ENCODE measurements at places on chromosomes 7 and 10. TPM values are rescaled to one million over a fixed set of nuclear protein-coding genes. Genes with fewer than 3 reads are reported as not detected.

The ADRA2A gene
- 24.6 TPM for total RNA-seq

The GPC2 gene
- 44.3 TPM for total RNA-seq

The HMX2 gene
- not detected for total RNA-seq

The C10orf95 gene
- total RNA-seq: under 0.01 TPM

The ZNF438 gene
- 3.0 TPM for total RNA-seq

The TAS2R41 gene
- total RNA-seq: not detected

The ZP3 gene
- 0.49 TPM for total RNA-seq

The TMEM248 gene
- total RNA-seq: 36.6 TPM

The CDC14C gene
- total RNA-seq: not detected

The IFIT1B gene
- 0.49 TPM for total RNA-seq

The HK1 gene
- 86.8 TPM for total RNA-seq

The SPDYE16 gene
- total RNA-seq: 0.25 TPM

The TBX20 gene
- total RNA-seq: not detected

The COL13A1 gene
- total RNA-seq: 2.7 TPM

The ZNF25 gene
- total RNA-seq: 50.2 TPM

The PRKG1 gene
- total RNA-seq: 13.8 TPM

The OR13A1 gene
- not detected for total RNA-seq

The APBB1IP gene
- 0.98 TPM for total RNA-seq

The CLDN3 gene
- not detected for total RNA-seq

The GPR26 gene
- 4.2 TPM for total RNA-seq

The CUTC gene
- total RNA-seq: 7.1 TPM

The PPP1R17 gene
- total RNA-seq: 3.0 TPM

The UCN3 gene
- total RNA-seq: not detected

The ZNF365 gene
- 16.2 TPM for total RNA-seq

The PDZD8 gene
- total RNA-seq: 22.9 TPM

The AP1S1 gene
- 96.1 TPM for total RNA-seq

The FAM171A1 gene
- total RNA-seq: 30.7 TPM

The ARL3 gene
- 32.5 TPM for total RNA-seq

The LIPK gene
- total RNA-seq: not detected

The SEMA3A gene
- 29.5 TPM for total RNA-seq

The CELF2 gene
- total RNA-seq: 129 TPM

The CACNA2D1 gene
- 219 TPM for total RNA-seq

The ADAM22 gene
- 73.5 TPM for total RNA-seq

The TCERG1L gene
- 2.0 TPM for total RNA-seq

The PRSS37 gene
- total RNA-seq: not detected

The CADPS2 gene
- total RNA-seq: 3.2 TPM

The SAP25 gene
- total RNA-seq: 0.25 TPM

The TMEM140 gene
- total RNA-seq: 0.49 TPM

The GARIN1A gene
- total RNA-seq: 0.74 TPM

The KIAA1217 gene
- total RNA-seq: 5.2 TPM

The CYP2E1 gene
- 6.6 TPM for total RNA-seq

The CDHR1 gene
- 4.2 TPM for total RNA-seq

The TMEM139 gene
- not detected for total RNA-seq

The RHEB gene
- total RNA-seq: 68.1 TPM

The TRIL gene
- total RNA-seq: 13.0 TPM
